ENCODE measurements at places on chromosomes 7 and 10.

- DNase-seq: no peak
Observed at GRCh38 chr7:67484244-67484751, 487.7 kb downstream of the TYW1 start.

DNA sequence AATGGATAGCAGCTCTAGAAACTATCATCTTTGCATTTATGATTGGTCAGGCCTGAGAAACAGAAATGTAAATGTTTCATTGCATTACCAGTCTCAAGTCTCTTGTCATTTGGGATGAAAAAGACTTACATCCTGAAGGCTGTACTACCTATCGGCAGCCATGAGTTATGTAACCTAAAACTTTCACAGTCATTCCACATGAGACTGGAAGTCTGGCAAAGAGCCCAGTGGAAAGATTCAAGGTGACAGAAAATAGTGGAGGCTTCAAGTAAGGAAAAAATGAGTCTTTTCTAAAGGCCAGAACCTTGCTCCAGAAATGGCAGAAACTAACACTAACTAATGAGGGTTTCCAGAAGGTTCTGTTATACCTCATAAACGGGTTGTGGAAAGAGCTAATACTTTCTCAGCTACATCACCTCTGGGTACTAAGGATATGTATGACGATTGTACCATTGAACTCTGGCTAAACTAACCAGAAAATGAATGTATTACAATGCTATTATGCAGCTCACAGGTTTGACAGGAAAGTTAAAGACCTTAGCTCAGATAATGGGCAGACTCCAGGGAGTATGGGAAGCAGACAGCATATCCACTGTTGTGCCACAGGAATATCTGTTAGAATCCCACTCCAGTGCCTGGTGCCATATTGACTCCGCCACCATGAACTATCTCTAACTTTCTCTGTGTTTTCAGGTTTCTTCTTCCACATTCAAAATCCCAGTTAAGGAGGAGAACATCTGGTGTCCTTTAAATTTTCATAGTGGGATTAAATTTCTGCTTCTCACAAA is 41.7 kb upstream of the DYNC1I1 start:
- DNase-seq: no peak

DNA sequence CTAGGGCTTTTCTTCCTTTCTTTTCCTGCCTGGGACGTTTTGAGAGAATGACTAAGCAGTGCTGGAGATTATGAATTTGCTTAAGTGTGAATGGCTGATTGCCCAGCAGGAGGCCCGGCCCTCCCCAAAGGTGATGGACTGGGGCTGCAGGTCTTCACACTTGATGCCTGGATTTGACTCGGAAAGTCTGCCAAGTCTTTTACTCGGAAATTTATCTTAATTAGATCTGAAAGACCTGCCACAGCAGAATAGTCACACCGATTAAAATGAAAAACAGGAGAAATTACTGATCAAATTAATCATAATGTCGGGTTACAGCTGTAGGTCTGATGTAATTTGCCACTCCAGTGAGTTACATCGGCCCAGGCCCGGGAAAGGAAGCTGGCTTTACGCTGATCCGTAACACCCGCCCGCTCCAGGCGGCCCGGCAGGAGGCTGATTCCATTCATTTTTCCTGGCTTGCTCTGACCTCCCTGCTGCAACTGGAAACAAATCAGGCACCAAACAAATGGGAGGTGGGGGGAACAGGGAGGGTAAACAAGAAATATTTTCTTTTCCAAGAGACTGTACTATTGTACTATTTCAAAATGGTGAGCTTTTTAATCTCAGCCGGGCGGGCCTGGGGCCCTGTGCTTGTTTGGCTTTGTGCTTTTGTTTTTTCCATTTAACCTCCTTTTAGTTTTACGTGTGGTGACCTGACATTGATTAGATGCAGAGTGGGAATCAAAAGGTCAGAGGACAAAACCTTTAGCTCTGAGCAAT is 212.4 kb upstream of the YAE1 start:
- no peak for DNase-seq

DNA sequence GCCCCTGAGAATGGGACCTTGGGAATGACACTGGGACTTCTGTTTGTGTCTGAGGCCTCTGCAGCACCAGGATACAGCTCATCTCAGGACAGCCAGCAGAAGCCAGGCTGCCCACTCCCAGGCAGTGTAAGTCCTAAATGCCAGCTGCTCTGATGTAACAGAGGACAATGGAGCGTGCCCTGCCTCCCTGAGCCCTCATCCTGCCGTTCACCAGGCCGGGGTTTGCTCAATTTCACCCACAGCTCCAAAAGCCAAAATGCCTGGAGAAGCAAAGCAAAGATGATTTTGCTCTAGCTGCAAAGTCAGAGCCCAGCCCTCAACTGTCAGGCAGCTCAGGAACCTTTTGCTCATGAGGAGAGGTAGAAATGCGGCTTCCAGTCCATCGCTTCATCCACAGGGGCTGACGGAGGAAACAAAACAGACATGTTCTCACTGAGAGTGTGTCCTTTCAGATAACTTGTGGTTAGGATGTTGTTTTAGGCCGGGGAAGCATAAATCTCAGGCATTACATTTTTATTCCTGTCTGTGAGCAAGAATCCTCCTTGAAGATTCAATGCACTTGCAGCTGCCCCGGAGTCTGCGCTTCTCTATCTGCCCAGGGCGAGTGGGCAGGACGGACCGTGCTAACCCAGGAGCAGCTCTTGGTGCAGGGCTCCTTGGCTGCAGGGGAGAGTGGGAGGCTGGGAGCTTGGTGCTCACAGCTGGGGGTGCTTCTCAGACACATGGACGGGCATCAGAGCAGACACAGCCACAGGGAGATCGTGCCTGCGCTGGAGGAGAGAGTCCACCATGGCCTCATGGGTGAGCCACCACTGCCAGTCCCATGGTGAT is 83.2 kb upstream of the CHST15 start:
- no peak for DNase-seq

DNA sequence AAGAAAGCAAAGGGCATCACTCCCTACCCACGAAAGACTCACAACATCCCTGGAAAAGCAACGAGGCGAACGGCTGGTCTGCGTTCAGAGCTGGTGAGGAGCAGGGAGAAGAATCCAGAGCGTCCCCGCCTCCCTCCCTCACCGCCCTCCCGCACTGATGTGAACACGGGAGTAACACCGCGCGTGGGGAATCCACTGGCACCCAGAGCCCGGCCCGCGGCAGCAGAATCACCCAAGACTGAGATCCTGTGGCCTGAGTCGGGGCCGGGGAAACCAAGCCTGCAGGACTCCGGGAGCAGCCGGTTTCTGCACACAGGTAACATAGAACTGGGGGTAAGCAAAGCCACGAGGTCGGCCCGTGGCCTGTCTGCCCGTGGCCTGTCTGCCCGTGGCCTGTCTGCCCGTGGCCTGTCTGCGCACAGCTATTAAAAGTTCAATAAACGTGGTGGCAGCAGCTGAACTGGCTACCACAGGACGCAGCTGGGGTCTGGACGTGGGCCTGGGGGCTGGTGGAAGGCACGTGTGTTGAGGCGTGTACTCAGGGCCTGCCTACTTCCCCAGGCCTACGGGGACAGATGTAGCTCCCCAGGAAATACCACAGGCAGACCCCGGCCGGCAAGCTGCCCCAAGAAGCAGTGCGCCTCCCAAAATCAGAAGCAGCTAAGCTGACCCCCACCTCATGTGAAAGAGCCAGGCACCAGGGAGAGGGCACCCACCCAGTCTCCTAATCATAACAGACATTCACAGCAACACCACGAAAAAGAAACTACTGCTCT is 23.0 kb downstream of the DIP2C start:
- DNase-seq: no peak

Measured in cortex of kidney (tissue), 1 donor.